Anterior cingulate cortex (tissue), 58 donors: ENCODE measurements at places on chromosomes 13 and 19.
A peak's percentile ranks its signal among the peaks of the same experiment; 100 is the strongest.

DNA sequence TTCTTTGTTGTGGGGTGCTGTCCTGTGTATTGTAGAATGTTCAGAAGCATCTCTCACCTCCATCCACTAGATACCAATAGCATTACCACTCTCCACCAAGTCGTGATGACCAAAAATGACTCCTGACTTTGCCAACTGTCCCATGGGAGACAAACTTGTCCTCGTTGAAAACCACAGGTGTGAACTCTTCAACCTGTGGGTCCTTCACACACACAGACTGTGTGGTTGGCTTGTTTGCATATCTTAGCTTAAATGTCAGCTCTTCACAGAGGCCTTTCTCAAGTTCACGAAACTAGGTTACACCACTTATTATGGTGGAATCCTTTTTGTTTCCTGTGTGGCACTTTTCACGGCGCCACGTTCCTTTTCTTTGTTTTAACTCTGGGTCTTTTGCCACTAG lies 6.8 kb downstream of the GPC5 start:
- no peak for DNase-seq

- DNase-seq: no peak
Observed at GRCh38 chr13:70370924-70371323, 262.7 kb upstream of the KLHL1 start.

GRCh38 chr13:39540929-39541605 lies 61.9 kb downstream of the LHFPL6 start:
- no peak for DNase-seq

GRCh38 chr13:71864094-71864985 lies 2.7 kb downstream of the DACH1 start:
- DNase-seq: no peak

DNA sequence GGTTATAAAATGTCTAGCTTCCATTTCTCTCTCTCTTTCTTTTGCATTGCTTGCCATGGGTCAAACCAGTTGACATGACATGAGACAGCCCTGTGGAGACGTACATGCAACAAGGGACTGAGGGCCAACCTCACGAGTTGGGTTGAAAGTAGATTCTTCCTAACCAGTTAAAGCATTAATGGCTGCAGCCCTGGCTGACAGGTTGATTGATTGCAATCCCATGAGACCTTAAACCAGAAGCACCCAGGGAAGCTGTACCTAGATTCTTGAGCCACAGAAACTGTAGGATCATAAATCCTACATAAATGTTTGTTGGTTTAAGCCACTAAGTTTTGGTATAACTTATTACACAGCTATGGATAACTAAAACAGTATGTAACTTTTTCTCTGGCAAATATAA lies 373.8 kb downstream of the DACH1 start:
- no peak for DNase-seq

- no peak for DNase-seq
Observed at GRCh38 chr13:109650861-109651260, 135.5 kb downstream of the IRS2 start.

GRCh38 chr13:52048516-52048915 lies 24.0 kb downstream of the UTP14C start:
- DNase-seq: no peak

DNA sequence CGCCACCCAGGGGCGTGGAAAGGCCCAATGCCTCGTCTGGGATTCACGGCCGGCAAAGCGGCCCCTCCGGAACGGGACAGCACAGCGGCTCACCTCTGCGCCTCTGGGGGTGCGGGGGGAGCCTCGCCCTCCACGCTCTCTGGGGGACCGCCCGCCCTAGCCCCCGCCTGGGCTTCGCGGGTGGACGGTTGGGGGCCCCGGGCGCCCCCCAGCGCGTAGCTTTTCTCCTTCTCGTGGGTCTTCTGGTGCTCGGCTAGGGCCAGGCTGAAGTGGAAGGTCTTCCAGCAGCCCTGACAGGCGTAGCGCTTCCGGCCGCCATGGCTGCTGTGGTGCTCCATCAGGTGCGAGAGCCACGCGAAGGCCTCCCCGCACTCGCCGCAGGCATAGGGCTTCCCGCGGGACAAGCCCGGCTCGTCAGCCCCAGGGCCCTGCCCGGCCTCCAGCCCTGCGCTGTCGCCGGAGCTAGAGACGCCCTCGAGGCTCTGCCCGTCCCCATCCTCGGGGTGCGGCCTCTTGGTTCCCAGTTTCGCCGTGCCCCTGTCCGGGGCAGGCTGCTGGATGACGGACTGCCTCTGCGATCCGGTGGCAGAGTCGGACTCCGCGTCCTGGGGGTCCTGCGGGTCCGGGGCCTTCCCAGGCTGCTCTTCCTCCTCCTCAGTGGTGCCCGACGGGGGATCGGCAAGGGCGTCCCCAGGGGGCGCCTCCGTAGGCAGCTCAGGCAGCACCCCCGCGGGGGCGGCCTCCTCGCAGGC lies 13.3 kb downstream of the ZSCAN18 start:
- DNase-seq: no peak

GRCh38 chr19:13599681-13600080 lies 93.4 kb upstream of the CACNA1A start:
- DNase-seq: no peak

GRCh38 chr13:107258599-107259187 lies 690.8 kb upstream of the ARGLU1 start:
- DNase-seq: no peak

DNA sequence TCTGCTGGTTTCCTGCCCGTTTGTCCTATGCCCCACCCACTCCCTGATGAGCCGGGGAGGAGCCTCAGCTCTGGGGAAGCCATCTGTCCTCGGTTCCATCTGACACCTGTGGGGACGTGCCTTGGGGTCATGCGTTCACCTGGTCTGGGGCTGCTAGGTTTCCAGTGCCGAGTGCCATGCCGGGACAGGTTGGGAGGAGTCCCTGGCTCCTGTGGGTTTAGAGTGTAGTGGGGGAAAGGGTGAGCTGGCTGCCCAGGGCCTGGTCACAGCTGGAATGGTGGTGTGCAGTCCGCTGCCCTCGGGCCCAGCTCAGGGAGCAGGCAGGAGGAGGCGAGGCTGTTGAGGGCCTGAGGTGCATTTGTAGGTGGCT lies 2.5 kb downstream of the KDM4B start:
- no peak for DNase-seq

- no peak for DNase-seq
Observed at GRCh38 chr19:38515896-38516295, 82.4 kb downstream of the RYR1 start.

GRCh38 chr19:5339198-5339949 lies 1.2 kb downstream of the PTPRS start:
- no peak for DNase-seq

- DNase-seq: peak; percentile 66
Observed at GRCh38 chr19:10424011-10424637, 3.8 kb downstream of the PDE4A start.

GRCh38 chr13:111597618-111598017 lies 277.2 kb downstream of the TEX29 start:
- DNase-seq: no peak

DNA sequence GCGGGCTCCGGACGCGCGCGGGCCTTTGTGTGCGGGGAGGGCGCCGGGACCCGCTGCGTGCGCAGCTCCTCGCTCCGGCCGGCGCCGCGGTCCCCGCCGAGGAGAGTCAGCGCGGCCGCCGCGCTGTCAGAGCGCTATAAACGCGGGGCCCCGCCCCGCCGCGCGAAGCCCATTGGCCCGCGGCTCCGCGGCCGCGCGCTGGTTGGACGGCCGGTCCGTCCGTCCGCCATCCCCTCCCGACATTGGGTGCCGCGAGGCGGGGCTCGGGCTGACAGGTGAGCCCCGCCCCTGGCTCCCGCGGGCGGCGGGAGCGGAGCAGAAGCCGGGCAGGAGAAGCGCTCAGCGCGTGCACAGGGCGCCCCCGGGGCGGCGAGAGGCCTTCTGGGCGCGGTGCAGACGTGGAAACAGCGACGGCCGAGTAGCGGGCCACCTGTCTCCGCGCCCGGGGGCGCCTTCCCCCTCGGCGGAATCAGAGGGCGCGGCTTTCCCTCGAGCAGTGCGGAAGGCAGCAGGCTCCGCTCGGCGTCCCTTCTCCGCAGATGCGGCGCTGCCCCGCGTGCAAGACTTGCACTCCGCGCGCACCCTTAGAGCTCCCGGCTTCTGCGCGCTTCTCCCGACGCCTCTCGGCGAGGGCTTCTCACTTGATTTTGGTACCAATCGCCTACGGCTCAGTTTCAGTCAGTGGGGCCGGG lies at the start of gene EFNB2:
TSS of gene EFNB2 (minus strand) at position 111 of the 692 bp plus-strand sequence. CDS start 698 bp downstream, outside the sequence.
- DNase-seq: peak; percentile 90

DNA sequence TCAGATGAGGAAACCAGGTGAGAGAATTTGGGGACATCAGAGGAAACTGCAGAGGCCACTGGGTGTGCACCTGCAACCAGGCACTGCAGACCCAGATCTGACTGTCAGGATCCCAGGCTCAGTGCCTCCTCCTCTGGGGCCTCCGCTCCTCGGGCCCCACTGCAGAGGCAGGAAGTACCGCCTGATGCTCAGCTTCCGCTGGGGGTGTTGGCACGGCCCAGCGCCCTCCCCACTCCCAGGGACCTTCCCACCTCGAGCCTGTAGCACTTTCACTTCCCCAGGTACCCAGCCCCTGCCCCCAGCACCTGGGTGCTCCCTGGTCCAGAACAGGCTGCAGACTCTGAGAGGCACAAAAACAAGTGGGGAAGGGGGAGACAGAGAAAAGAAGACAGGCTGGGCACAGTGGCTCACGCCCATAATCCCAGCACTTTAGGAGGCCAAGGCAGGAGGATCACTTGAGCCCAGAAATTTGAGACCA lies 1.4 kb upstream of the CD37 start:
- DNase-seq: no peak

GRCh38 chr19:54152878-54153524 lies 6.5 kb downstream of the LENG1 start:
- DNase-seq: no peak

- no peak for DNase-seq
Observed at GRCh38 chr13:70644052-70644451, 535.8 kb upstream of the KLHL1 start.

GRCh38 chr19:32580353-32580900 lies 563 bp upstream of the PDCD5 start:
- DNase-seq: no peak

DNA sequence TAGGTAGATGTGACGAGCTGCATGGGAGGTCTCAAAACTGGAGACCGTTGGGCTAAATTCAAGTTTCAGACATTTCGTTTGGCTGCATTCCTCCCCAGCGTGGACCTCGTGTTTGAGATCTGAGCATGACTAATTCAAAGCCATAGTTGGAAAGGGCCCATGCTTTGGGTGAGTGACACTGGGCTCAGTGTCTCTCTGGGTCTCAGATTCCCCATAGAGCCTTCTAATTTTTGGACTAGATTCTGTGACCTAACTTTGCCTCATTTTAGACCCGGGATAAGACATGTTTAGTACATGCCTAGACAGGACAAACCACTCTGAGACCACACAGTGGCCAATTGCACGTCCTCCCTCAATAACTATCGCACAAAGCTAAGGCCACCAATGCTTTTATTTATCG lies 16.6 kb downstream of the CKM start:
- DNase-seq: no peak

- DNase-seq: peak; percentile 69
Observed at GRCh38 chr13:114025714-114026431, 52.0 kb upstream of the C13orf46 start.

DNA sequence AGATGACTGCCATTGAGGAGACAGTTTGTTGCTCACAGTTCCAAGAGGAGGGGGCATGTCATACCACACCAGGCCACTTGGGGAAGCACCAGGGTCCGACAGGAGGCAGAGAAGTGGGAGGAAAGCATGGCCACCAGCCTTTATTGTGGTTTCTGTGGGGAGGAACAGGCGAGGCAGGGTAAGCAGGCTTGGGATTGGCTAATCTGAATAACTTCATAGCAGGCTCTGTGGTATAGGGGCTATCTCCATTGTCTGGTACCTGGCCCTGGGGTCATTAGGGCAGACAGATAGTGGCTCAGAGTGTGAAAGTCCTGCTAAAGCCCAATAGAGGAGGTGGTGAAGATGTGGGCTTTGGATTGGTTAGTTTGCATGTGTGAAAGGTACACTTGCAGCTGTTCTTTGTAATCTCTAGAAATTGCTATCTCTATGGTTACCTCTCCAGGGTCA lies 35.5 kb downstream of the CBY2 start:
- DNase-seq: no peak

DNA sequence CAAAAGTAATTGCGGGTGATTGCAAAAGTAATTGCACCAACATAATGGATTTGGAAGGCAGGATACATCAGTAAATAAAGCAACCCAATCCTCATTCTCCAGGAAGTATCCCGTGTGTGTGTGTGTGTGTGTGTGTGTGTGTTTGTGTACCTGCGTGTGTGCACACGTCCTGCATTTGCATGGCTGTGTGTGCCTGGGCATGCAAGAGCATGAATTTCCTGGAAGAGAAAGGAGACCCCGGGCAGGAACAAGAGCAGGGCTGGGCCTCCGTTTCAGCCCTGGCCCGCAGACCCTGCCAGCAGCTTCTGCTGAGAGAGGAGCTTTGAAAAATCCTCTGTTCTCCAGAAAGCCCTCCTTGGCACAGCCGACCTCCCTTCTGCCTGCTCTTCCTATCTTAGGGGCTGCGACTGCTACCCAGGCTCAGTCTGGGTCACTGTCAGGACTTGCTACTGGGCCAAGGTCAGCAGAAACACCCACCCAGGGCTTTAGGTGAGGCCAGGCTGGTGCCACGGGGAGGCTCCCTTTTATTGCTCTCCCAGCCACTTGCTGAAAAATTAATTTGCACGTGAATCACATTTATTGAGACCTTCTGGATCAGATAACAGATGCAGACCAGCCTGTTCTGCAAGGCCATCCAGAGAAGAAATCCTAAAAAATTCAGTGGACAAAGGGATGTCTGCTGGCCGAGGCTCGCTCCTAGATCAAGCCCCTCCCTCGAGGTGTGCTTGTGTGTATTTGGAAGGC lies 258.3 kb downstream of the ZNF536 start:
- no peak for DNase-seq

DNA sequence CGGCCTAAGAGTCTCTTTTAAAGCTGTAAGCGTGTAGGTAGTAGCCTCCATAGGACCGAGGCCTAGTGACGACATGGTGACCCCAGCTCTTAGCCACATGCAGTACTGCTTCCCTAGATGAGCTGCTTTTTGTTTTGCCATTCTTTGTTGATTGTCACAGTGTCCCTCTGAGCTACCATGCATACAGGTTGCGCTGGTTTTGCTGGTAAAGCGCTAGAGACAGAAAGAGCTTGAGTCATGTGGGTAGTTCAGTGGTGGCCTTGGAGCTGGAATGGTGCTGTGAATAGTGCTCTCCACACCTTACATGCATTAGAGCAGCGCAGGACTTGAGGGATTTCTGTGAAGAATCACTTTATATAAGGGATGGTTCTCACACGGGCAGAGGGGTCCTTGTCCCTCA lies 5.1 kb downstream of the HNRNPM start:
- DNase-seq: no peak

- no peak for DNase-seq
Observed at GRCh38 chr13:106814463-106814862, 246.5 kb upstream of the ARGLU1 start.

DNA sequence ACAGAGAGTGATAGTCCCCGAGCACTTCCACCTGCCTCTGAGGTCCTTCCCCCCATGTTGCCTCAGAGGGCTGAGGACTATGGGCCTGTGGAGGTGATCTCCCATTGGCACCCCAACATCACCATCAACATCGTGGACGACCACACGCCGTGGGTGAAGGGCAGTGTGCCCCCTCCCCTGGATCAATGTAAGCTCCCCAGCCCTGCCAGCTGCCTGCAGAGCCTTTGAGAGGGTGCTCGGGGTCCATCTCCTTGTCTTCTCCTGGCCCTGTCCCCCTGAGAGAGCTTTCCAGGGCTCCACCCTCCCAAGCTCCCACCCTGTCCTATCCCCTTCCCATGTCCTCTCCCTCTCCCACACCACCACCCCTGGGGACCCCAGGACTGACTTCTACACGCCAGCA lies 14.9 kb upstream of the RELB start:
- no peak for DNase-seq
